ENCODE measurements at places on chromosomes 3 and 15. TPM values are rescaled to one million over a fixed set of nuclear protein-coding genes. Genes with fewer than 3 reads are reported as not detected.

The CCR8 gene
- total RNA-seq, result not detected

The SLC12A1 gene
- total RNA-seq, result not detected

The AP3B2 gene
- total RNA-seq, result 0.45 TPM

The ATP8B4 gene
- 0.91 TPM for total RNA-seq

The NMNAT3 gene
- total RNA-seq, result 2.1 TPM

The SCAANT1 gene
- total RNA-seq, result not detected

The THRB gene
- total RNA-seq, result 0.83 TPM

The MRPL47 gene
- total RNA-seq, result 36.5 TPM

The SKOR1 gene
- 0.06 TPM for total RNA-seq

The COL8A1 gene
- total RNA-seq, result not detected

The BSN gene
- total RNA-seq, result 0.08 TPM

The GCSAM gene
- not detected for total RNA-seq

The CHL1 gene
- not detected for total RNA-seq

The EBLN2 gene
- 0.39 TPM for total RNA-seq

The GPR156 gene
- total RNA-seq, result 0.34 TPM

The C2CD4A gene
- total RNA-seq, result not detected

The SPTSSB gene
- not detected for total RNA-seq

Data from A549 treated with ZK216348 at 1 μM for 4 hours (cell line).